ENCODE measurements at places on chromosomes 1 and 21.

- DNase-seq = no peak
Observed at GRCh38 chr1:59128239-59128736, 168.6 kb upstream of the FGGY start.

DNA sequence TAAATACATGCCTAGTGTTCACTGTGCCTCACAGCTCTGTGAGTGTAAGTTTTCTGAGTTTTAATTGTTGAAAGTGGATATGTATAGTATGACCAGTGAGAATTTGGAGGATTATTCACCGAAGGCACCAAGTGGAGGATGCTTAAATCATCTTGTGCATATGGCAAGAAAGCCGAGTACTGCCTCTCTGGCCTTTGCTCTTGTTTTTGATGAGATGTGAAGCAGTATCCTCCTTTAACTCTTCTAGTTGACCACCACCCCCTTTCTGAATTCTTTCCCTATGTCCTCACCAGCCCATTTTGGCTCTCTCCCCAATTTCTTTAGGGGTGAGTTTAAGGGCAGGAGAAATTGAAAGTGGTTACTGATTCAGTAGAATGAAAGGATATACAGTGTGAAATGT, 130.4 kb downstream of the SYT2 start:
- DNase-seq = no peak

- peak; percentile 3 for DNase-seq
Observed at GRCh38 chr21:41932576-41933312, 21.1 kb downstream of the C2CD2 start.

GRCh38 chr1:181043025-181043888, 9.5 kb downstream of the MR1 start:
- peak; percentile 21 for DNase-seq

DNA sequence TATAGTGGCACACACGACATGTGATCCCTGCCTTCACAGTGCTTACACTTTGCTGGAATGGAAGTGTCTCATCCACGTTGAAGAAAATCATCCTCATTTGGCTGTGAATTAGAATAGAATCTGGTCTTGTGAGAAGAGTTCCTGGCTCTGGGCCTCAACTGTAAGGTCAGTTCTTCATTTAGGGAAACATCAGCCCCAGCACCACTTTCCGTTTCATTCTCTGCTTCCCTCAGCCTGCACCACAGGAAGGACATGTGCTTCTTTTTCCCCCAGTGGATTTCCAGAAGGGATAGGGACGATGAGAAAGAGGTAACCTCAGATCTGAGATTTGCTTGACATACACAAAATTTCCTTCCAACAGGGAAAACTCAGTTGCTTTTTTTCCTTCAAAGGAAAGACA, 3.7 kb upstream of the ALX3 start:
- DNase-seq = no peak

GRCh38 chr1:109467301-109467777, 993 bp downstream of the SYPL2 start:
- DNase-seq = no peak

GRCh38 chr21:44519346-44520325, 20.4 kb downstream of the KRTAP10-1 start:
- DNase-seq = no peak
